ENCODE measurements at places on chromosomes 5 and 9.

GRCh38 chr9:6833518-6834192, 75.9 kb downstream of the KDM4C start:
- DNase-seq, result no peak

DNA sequence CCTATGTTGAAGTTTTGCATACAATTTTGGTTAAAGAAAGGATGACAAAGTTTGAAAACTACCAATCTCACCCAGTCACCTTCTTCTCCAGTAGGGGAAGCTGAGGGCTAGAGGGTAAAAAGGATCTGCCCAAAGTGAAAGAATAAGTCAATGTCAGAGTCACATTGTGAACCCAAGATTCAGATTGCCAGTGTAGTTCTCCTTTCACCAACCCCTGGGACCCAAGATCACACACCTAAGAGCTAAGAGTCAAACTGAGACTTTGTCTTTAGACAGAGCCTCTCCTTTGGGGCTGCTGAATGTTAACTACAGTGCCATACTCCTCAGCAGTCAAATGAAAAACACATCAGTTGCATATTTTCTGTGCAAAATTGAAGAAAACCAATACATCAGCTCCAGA, 210.6 kb downstream of the ATP10B start:
- DNase-seq, result no peak

GRCh38 chr9:69657269-69657668, 14.9 kb downstream of the APBA1 start:
- DNase-seq, result no peak

DNA sequence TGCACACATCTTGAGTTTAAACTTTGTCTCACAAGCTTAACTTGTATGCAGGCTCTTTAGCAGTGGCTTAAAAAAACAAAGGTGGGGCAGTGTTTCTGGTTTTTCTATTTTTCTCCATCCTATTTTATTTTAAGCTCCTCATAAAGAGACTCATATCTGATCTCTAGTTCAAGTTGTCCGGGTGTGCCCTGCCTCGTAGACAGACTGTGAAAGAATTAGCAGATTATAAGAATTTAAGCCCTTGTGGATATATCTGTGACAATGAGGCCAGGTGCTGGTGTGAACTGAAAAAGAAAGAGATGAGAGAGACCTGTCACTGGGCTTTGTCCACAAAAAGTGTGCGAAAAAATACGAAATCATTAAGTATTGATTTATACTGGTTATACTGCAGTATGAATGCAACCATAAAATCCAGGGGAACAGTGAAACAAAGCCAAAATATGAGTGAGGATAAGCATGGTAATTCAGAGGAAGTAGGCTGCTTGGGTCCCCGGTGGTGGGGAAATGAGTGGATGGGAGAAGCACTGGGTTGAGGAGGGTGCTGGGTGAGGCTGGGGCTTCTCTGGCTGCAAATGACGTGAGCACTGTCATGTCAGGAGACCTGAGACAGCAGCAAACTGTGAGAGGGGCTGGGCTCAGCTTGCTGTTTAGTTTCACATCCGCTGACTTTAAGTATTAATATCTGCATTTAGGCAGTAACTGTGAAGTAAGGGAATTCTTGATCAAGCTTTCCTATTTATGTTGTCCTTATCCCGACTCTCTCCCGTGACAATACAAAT, 179.7 kb upstream of the ANKRD55 start:
- DNase-seq, result no peak

DNA sequence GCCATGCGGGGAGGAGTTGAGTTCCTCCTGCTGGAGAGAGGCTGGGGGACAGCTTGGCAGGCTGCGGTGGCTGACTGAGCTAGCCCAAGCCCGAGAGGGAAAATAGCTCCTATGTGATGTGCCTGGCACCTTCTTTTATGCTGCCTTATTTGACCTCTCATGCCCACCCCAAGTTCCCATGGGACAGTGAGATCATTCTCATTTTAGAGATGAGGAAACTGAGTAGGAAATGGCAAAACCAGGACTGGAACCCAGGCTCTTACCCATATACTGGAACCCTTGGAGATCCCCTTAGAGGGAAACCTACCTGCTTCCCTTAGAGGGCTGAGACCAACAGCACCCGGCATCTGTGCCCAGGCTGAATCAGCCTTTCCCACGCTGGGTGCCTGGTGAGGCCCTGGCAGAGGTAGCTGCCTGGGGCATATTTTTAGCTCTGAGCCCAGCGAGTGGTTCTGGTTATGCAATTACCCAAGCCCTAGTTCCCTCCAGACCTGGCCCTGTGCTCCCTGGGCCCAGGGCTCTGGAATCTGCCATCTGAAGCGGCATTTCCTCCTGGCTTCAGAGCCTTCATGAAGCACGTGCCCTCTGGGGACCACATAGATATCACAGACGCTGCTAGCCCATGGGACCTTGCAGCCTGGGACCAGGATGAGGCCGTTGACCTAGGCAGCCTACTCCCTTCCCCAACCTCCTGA, 23.6 kb downstream of the COL27A1 start:
- no peak for DNase-seq

DNA sequence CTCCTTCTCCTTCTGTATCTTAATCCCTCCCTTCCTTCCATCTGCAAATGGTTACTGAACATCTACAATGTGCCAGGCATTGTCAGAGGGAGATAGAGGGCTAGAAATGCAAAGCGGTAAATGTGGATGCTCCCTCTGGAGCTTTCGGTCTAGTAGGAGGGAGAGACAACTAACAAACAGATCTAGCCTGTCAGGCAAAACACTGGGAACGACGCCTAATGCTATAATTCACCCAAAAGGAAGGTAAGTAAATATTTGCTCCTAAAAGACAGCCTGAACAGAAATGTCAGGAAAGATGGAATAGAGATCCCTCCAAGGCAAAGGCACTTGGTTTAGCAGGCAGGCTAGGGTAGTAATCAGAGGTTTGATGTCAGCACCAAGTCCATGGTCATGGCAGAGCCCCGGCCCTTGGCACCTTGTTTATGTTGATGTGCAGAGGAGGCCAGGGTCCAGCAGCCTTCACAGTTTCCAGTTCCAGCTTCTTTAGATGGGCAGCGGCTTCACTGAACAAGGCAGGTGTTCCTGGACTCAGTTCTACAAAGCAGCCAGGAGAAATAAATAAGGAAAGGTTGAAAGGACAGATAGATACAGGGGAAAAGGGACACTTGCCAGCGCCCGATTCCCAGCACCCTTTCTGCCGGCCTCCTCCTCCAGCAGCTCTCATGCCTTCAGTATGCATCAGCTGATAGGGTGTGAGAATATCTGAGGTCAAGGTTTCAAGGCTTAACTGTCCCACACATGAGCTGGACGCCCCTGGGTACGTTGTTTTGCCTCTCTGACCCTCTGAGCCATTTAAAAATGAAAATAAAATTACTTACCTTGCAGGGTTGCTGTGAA, 46.5 kb upstream of the FRRS1L start:
- no peak for DNase-seq

DNA sequence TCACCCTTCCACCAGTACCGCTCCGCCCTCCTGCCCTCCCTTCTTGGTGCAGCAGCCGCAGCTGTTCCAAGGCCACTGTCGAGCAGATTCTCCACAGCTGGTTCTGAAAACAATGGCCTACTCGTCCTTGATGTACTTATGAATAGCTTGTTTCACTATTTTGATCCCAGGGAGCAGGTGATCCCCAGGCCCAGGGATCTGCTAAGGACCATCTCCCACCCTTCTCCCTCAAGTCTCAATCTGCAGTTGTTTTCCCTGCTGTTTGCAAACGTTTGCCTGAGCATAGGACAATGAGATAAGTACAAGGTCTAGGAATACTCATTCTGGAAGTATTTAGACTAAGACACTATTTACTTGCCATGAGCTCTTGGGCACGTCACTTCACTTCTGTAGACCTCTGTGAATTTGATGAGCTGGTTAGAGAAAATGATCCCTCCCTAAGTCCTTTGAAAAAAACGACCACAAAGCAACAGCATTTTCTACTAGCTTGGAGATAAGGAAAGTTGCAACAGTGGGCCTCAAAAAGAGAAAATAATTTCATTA, 1.8 kb downstream of the LURAP1L start:
- no peak for DNase-seq

DNA sequence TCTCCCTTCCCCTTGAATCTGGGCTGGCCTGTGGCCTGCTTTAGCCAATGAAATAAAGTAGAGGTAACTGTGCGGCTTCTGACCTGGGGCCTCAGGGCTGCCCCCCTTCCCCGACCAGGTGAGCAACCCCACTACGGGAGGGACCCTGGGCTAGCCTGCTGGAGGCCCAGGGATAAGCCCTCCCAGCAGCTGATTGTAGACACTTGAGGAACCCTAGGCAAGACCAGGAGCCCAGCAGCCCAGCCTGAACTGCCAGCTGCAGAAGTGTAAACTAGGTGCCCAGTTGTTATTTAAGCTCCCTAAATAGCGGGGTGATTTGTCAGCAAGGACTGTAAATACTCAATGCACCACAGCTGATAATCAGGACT, 41.3 kb downstream of the RAPGEF1 start:
- no peak for DNase-seq

GRCh38 chr9:13088720-13089427, 190.6 kb downstream of the MPDZ start:
- DNase-seq, result no peak

DNA sequence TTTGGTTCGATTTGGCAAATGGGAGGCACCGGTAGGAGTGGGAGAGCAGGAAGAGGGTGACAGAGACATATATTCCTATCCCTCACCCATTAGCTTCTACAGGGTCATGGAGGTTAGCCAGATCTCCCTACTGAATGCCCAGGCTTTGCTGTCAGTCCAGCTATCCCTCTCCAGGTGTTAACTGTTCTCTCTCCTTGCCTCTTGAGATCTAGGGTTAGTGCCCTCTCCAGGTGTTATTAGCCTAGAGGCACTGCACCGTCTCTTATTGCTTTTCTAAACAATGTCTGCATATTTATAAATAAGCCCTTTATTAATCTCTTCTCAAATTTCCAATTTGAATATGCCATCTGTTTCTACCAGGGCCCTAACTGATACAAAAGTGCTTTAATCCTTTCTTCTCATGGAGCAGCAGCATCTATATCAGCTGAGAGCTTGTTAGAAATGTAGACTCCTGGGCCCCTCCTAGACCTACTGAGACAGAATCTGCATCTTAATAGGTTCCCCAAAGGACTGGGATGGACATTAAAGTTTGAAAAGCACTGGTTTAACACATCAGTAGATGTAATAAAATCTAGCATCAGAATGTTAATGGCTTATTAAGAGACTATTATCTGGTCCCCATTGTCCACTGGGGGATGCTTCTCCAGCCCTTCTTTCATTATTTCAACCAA, 322.5 kb upstream of the SLC24A2 start:
- no peak for DNase-seq

DNA sequence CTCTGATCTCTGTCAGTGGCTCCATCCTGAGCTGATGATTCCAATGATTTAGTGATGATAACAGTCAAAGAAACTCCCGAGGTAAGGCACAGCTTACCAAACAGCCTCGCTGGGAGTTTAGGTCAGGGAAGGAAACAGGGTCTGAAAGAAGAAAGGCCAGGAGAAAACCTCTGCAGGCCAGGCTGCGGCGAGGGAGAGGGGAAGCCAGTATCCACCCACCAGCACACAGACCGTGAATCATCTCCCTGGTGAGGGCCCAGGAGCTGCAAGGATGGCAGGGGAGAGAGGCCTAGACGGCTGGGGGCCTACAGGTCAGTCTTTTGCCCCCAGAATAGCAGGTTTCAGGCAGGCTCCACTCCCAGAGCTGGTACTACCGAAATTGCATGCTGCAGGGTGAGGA, 590.5 kb downstream of the CCDC171 start:
- DNase-seq, result no peak

DNA sequence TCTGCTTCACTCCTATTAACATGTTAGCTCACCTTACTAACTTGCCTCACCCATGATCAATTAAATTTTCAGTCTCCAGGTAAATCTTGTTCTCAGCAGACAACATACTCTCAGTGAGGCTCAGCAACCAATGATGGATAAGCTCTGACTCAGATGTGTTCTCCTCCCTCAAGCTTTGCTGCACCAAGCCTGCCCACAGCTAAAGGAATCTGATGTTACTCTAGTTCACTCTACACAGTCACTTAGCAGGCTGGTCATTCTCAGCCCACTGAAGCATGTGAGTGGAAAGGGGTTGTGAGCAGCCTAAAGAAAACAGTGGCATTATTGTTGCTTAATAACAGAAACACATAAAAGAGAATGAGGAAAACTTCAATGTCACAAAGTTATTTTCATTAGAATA, 37.3 kb upstream of the CTNND2 start:
- DNase-seq, result no peak

- DNase-seq, result no peak
These were observed 136.3 kb downstream of the ASTN2 start for GRCh38 chr9:117278471-117279035.

DNA sequence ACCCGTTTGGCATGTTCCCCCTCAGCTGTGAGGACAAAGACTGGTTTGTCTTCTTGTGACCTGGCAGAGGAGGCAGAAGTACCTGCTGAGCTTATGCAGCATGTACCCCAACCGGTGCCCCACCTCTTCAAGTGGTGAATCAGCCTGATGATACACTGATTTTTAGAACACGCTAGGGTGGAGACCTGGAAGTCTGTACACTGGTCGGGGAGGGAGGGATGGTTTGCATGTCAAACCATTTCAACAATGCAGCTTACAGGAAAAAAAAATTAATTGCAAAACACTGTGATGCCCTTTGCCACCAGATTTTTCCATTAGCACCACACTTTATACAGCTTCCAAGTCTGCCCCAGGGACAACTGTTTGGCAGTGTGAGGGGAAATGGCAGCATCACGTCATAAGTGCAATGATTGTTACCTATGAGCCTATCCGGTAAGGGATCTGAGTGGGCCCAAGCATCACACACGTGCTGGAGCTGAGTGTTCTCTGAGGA, 155.1 kb upstream of the DMRT1 start:
- no peak for DNase-seq

- no peak for DNase-seq
These were observed 10.4 kb upstream of the TRIM14 start for GRCh38 chr9:98129451-98129881.

DNA sequence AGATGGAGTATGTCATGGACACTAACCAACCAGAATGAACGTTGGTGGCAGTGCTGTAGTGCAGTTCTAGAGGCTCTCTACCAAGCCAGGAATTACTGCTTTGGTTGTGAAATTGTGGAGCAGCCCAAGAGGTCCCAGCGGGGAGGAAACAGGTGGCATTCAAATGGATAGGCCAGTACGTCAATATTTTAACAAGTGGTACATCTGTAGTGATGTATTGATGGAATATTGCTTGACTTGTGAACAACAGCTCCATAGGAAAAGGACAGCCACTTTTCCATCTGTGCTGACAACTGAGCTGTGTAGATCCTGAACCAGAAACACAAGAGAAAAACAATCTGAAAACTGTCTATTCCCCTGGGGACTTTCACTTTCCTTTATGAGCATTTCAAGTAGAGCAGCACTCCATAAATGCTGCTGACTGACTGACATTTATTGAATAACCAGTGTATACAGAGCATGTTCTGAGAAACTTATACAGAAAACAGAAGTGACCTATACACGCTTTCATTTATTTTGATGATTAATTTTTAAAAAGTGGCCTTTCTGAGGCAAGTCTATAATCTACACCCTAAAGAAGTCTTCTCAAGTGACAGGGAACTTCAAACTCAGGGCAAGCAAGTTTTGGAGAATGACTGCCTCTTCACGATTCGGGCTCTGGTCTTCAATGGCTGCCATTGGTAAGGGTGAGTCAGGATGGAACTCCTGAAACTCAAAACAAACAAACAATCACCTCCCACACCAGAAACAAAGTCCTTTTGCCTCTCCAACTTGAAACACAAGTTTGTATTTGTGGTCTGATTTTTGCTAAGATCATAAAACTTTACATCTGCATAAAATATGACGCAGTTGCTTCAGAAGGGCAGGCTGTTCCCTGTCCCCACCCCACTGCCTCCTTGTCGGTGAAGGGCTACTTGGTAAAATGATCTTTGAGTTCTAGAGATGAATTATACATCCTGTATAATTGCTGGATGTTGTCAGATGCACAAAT, 362.4 kb downstream of the NDUFS4 start:
- no peak for DNase-seq

GRCh38 chr9:121641224-121641611, 10.2 kb upstream of the DAB2IP start:
- no peak for DNase-seq

Data from stimulated activated CD4-positive, alpha-beta T cell treated with anti-CD3 and anti-CD28 coated beads, Interleukin-4, amount 100 ng/mL, for 48 hours (primary cell).